ENCODE measurements at places on chromosomes 5 and 9.

DNA sequence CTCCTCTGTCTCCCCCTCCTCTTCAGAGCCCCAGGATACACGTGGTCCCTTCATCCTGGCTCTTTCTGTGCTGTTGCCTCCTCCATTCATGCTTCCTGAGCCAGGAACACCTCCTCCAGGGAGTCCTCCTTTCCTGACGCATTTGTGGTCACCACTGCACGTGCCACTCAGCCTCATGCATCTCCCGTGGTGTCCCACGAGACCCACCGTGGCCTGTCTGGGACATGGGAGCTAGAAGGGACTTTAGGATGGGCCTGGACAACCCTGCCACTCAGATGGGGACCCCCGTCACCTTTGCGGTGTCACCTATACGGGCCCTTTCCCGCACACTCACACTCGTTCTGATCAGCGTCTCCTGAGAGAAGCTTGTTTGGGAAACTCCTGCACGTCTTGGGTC, 6.7 kb downstream of the GLIPR2 start:
- no peak for DNase-seq

DNA sequence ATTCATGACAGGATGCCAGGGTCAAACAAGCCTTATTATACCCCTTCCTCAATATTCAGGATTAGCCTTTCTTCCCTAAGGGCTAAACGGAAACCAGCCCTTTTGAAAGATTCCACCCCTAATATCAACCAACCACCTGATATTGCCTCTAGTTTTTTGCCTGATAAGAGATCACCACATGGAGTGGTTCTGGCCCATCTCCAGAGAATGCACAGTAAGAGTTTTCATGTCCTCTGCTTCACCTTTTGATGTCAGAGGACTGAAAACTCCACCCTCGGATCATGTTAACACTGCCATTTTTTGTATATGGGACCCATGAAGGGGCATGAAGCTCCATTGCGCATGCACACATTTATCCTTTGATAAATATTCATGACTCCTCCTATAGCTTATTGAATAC, 5.8 kb upstream of the LNPEP start:
- no peak for DNase-seq

- DNase-seq = no peak
These were observed 221.7 kb downstream of the FSTL4 start for GRCh38 chr5:133390416-133391353.

GRCh38 chr9:14585730-14586473, 107.3 kb downstream of the ZDHHC21 start:
- DNase-seq = no peak

GRCh38 chr5:59874675-59875074, 18.9 kb downstream of the PDE4D start:
- DNase-seq = no peak

Data from stimulated activated CD4-positive, alpha-beta T cell treated with anti-CD3 and anti-CD28 coated beads, TNF-alpha, amount 100 ng/mL, for 48 hours (primary cell).